Heart right ventricle (tissue), 16 donors: ENCODE measurements at places on chromosomes 5 and 9. TPM values are rescaled to one million over a fixed set of nuclear protein-coding genes. Genes with fewer than 3 reads are reported as not detected.

DNA sequence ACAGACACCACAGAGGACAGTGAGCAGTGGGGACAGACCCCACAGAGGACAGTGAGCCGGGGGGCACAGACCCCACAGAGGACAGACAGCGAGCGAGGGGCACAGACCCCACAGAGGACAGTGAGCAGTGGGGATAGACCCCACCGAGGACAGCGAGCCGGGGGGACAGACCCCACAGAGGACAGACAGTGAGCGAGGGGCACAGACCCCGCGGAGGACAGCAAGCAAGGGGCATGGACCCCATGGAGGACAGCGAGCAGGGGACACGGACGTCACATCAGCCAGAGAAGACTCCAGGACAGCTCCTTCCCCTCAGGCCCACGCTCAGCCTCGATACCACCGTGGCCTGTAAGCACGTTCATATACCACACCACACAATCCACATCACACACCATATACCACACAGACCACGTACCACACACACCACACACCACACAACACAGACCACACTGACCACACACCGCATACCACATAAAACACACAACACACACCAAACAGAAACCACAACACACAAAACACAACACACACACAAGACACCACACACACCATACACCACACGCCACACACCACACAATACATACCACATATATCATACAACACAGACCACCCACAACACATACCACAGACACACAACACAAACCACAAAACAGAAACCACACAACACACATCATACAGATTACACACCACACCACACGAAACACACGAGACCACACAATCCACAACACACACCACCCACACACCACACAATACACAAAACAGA is 5.2 kb upstream of the ZDHHC11 start:
- DNase-seq = peak; percentile 10

The GRIN3A gene
- 0.25 TPM for total RNA-seq

The GPR151 gene
- total RNA-seq = not detected

- no peak for DNase-seq
Observed at GRCh38 chr9:36967997-36968396, 66.1 kb downstream of the PAX5 start.

GRCh38 chr9:96450613-96451528 is 902 bp downstream of the HABP4 start:
- DNase-seq = peak; percentile 32

The GFI1B gene
- total RNA-seq = 0.11 TPM

DNA sequence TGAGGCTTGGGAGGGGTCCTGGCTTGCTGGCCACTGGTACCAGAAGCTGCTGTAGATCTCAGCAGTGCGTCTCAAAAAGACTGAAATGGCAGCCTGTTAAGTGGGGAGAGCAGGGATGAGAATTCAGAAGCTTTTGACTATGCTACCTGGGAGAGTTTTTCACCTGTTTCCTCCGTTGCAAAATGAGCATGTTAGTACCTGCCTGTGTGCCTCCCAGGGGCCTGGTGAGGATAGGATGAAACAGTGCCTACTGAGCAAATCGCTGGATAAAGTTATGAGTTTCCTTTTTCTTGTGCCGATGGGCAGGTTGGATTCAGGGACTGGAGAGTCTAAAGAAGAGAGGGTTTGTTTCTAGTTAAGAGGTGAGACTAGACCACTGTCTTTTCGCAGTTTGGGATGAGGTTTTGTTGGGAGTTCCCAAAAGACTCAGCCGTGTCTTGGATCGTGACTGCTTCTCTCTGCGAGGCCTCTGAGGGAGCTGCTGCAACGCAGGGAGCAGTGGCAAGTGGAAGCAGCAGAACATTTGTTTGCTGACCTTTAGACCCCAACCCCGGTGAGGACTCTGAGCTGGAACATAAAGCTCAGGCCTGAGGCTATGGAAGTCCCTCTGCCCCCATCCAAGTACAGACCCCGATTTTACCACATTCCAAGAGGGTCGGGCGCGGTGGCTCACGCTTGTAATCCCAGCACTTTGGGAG is 1.4 kb downstream of the RALGPS1 start:
- DNase-seq = no peak

The DAP gene
- 20.8 TPM for total RNA-seq

GRCh38 chr9:8030095-8030494 is 230.5 kb upstream of the DMAC1 start:
- DNase-seq = no peak

GRCh38 chr5:1784197-1785050 is 15.2 kb downstream of the MRPL36 start:
- no peak for DNase-seq

DNA sequence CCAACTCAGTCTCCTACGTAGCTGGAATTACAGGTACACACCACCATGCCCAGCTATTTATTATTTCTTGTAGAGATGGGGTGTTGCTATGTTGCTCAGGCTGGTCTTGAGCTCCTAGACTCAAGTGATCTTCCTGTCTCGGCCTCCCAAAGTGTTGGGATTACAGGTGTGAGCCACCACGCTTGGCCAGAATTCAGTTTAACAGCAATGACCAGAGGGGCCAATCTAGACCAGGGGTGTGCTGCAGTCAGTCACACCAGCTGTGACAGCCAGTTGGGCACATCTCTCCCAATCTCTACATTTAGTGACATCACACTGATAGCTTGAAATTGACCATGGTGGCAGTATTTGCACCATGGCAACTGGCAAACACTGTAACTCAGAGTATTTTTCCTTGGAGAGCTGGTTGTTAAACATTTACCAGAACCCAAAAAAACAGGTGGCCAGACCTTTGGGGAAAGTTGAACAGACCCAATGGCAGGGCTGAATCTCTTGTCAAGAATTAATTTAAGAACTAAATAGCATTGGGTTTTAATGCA is 67.7 kb upstream of the UBTD2 start:
- DNase-seq = no peak

GRCh38 chr5:155655569-155655968 is 642.0 kb downstream of the KIF4B start:
- DNase-seq = no peak

DNA sequence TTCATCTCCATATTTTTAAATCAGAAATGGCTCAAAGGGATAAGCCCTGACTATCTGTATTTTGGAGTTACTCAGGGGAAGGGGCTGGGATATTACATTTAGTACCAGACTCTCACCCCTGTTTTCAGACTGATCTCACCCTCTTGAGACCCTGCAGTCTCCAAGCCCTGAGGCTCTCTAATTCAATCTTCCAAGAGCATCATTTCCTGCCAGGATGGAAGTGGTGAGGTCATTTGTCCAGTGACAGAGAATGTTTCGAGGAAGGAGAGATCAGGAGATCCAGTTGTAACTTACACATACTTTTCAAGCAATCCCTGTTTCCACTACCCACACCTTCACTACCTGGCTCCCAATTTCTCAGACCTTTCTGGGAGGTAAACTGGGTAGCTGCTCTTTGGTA is 295.5 kb upstream of the EFNA5 start:
- DNase-seq = no peak

DNA sequence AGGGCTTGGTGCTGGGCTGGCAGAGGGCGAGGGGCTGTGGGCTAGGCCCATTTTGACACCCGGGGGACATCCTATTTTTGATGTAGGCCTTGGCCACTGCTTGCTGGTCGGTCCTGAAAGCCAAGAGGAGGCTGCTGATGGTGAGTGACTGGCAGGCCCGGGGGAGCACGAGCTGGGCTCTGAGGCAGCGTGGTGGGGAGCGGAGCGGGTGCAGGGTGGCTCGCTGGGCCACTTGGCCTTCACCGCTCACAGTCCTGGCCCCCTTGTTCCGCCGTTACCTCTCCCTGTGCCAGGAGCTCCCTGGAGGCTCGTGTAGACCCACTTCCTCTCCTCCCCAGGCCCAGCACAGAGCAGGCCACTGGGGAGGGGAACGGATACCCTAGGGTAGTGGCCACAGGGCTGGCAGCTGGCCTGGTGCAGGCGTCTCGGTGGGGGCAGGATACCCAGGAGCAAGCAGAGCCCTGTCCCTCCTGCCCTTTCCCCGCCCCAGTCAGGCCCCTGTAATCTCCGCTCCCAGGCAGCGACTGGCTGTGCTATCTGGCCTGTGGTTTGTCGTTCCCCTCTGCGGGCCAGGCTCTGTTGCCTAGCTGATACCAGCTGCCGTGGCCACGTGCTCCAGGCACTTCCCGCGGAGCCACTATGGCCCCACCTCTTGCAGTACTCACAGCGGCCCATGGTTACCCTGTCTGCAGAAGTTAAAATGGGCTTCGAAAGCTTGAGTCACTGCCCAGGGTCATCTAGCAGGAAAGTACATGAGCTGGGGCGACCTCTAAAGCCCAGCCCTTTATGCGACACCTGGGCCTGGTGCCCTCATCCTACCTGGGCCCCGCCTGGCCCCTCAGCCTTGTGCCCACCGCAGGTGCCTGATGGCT is 11.7 kb upstream of the DOLPP1 start:
- DNase-seq = peak; percentile 83

GRCh38 chr5:133779828-133780475 is 167.6 kb upstream of the FSTL4 start:
- DNase-seq = no peak

DNA sequence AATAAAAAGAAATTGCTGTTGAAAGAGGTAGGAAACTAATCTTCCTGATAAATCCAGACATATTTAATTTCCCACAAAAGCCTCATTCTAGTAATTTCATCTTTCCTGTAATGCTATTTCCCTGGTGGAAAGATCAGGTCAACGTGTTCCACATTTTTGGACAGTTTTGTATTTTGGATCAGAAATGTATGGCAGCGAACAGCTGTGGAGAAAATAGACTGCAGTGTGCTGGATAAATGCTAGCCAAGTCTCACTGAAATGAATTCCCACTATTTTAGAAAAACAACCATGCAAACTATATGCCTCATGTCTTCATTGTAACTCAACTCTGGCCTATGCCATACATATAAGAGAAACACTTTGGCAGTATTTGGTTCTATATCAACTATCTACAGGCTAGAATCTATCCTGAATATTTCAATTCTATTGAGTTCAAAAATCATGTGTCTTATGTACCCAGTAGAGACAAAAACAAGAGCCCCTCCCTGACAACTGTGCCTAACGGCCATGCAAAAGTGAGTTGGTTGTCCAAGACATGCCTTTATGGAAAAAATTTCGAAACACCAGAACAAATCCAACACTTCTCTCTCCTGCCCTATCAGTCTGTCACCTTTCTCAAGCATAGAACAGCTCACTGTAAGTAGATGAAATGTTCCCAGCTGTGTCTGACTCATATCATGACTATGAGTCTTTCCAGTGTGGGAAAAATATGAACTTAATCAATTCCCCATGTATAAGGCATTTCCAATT is 191.3 kb upstream of the NREP start:
- no peak for DNase-seq

DNA sequence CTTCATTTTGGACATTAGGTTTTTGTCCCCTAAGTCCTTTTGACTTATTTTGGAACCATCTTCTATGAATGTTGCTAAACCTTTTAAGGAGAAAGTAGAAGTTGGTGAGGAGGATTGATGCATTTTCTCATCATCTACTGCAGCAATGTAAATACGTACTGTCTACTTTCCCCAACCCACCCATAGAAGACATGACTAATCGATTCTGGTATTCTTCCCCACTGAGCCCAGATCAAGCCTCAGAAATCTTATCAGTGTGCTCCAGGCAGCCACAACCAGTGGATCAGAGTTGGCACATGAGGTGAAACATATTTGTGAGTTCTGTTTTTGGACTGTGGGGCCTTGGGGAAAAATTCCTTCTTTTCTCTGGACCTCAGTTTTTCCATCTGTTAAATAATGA is 57.7 kb downstream of the FGF18 start:
- no peak for DNase-seq

The TLX3 gene
- total RNA-seq = not detected

The RIOK2 gene
- 22.4 TPM for total RNA-seq
